ENCODE measurements at places on chromosomes 3 and 15.

- DNase-seq, result peak; percentile 88
These were observed 25.9 kb downstream of the ACP3 start for GRCh38 chr3:132343018-132343612.

- peak; percentile 21 for DNase-seq
These were observed 448 bp downstream of the PLXNB1 start for GRCh38 chr3:48429317-48429959.

DNA sequence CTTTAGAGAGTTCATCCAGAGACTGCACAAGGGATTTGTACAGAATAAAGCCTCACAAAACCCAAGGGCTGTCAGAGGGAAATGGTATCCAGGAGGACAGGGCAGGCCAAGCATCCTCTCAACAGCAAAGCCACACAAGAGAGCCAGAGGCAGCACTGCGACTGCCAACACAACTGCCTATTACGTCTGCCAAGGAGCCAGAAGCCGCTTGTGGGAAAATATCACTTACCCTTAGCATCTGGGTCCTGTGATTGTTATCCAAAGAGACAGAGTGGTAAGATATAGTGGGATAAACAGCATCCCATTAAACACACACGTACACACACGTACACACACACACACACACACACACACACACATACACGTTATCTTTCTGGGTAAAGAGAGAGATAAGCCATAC is 618.3 kb upstream of the AGTR1 start:
- no peak for DNase-seq

DNA sequence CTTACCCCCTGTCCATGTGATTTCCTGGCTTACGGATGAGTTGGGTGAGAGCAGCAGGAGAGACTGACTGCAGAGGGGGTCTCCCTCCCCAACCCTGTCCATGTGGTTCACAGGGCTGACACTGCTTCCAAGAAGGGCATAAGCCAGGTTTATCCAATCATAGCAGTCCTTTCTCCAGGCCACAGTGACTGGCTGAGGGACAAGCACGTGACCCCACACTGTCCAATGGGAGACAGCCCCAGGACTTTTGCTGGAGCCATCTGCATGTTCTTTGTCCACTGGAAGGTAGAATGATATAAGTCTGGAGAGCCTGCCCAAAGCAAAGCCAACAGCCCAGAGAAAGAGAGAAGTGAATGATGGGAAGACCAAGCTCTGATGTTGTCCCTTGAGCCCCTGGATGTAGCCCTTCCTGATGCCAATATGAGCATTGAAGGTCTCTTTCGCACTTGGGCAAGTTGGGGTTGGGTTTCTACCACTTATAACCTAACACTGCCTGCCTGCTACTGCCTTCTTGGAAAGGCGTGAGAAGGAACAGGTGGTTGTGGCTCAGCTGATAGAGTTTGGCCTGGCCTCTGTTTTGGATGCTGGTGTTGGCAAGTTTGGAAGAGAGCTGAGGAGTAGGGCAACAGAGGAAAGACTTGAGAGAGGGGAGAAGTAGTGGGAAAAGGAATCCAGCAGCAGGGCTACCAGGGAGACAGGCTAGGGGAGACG is 41.3 kb upstream of the GRIP2 start:
- DNase-seq, result no peak

- DNase-seq, result no peak
These were observed 91.0 kb downstream of the CPN2 start for GRCh38 chr3:194259982-194260766.

DNA sequence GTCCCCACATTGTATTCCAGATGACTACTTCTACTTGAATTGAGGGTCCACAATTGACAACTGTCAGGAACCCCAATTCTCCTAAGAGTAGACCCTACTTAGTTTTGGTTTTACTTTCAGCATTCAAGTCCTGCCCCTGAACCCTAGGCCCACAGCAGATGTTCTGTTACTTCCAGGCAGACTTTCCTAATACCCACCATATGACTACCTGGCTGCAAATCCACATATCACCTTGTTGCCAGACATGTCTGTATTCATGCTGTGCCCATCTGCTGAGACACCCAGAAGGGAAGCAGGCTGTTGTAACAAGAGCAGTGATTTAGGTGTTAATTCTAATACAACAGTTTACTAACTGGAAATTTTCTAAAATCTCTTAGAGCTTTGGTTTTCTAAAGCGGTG is 235.1 kb upstream of the CCDC54 start:
- DNase-seq, result no peak

GRCh38 chr3:50320853-50321335 is 1.7 kb downstream of the HYAL2 start:
- DNase-seq, result peak; percentile 56

- no peak for DNase-seq
These were observed 37.5 kb downstream of the SNAPC5 start for GRCh38 chr15:66459818-66460615.

DNA sequence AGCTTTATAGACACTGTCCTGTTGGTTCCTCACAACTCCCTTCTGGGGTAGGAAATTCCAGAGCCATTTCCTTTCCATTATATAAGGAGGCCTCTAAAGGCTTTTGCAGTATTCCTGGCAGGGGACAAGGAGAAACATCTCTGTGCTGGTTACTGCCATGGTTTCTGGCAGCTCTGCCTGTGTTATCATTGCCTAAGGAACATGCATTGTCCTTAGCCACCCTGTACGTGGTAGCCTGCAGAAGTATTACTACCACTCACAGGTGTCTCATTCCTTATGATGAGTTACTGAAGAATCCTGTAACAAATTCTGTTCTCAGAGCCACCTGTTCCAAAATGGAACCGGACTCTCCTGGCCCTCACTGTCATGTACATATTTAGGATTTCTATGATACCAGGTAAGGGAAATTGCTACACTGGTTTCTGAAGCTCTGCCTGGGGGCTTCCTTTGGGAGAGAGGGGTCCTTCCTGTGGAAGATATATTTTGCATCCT is 58.0 kb downstream of the UMPS start:
- no peak for DNase-seq

DNA sequence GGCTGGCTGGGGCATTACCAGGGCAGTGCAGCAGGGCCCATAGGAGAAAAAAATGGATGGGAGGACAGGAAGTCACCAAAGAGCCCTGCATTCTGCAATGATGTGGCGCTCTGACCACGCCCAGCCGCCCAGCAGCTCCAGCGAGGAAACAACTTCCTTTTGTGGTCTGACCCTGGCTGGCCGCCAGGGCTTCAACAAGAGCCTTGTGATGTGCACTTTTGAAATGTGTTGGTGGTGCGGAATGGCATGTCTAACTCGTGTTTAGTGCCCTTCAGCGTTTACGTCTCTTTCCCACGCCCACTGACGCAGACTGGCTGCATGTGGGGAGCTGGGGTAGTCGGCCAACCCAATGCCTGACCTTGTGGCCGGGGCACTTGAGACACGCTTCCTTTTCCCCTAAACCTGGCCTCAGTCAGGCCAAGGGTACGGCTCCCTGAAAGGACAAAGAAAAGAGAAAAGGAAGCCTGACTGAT is 81.9 kb upstream of the CTNNB1 start:
- peak; percentile 100 for DNase-seq

DNA sequence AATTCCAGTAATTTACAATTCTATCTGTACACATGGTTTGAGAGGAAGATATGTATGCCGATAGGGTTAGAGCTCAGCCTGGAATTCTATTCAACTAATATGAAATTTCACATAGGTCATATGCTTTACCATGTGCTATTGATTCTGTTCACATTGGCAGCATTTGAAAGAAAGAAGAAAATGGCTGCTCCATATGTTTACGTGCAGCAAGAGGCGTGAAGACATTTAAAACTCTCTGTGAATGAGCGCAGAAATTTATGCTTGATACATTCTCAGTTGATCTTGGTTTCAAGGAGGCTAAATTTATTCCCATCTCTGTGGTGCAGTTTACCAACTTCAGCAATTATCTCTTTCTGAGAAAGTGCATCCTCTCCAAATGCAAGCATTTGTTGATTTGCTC is 478.9 kb downstream of the CNTN4 start:
- DNase-seq, result no peak

DNA sequence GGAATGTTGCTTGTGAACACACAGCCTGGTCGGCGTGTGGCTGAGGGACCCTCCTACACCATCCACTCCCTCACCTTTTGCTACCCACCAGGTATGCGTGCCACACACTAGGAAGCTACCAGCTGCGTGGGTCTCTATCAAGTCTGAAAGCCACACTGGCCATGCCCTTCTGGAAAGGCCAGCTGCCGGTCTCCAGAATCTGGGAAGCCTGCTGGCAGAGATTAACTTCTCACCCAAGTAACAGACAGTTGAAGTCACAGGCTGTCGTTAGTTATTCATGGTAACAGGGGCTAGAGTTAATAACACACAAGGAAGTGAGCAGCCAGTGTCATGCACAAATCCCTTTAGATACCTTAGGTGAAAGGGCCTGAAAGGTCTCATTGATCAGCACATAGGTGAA is 48.1 kb downstream of the SUSD5 start:
- DNase-seq, result no peak
